NCI-H345 (cell line): ENCODE measurements at places on chromosomes 11 and 22.

- no peak for DNase-seq
Measured at GRCh38 chr11:122343210-122343609, 227.2 kb upstream of the BLID start.

DNA sequence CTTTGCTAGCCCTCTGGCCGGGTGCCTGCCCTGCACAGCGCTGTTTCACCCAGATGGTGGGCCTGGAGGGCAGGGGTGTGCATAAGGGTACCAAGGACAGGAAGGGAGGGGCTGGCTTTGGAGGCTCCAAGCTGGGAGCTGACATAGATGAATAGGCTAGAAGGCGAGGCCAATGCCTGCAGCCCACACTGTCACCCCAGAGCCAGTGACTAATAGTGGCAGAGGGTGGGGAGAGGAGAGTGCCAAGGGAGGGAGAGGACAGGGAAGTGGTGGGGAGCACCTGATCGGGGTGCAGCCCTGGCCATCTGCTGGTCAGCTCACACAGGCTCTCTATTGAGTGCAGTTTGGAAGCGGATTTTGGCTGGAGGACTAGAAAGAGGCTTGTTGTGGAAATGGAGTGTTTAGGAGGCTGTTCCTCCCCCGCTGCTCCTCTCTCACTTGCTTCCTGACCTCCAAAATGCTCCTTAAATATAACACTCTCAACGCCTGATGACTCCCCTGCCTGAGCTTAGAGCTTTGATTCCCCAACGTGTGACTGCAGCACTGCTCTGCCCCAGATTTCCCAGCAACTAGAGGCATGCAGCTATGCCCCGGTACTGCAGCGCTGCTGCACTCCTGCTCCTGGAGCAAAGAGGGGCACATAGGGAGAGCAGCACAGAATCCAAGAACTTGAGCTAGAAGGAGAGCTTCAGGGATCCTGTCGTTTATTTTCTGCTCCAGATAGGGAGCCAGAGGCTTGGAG is 89.2 kb downstream of the GRAMD1B start:
- no peak for DNase-seq

DNA sequence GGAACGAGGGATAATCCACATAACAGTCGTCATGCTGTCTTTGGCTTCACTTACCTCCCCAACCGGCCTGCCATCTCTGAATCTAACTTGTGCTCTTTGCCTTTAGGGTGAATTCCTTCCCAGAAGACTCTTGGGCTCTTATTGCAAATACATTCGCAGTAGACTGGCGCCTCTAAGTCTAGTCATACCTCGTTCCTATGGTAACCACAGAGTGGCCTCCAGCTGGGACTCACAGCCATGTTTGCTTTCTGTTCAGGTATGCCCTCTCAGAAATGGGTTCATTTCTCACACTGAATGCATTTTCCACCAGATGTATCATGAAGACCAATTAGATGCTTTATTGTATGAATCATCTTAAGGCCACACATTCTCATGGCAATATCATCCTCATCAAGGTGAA is 112.7 kb downstream of the FAR1 start:
- DNase-seq, result no peak

GRCh38 chr11:131649856-131650255 is 279.4 kb downstream of the NTM start:
- no peak for DNase-seq

GRCh38 chr11:15884777-15885540 is 471.4 kb downstream of the SOX6 start:
- DNase-seq, result no peak

DNA sequence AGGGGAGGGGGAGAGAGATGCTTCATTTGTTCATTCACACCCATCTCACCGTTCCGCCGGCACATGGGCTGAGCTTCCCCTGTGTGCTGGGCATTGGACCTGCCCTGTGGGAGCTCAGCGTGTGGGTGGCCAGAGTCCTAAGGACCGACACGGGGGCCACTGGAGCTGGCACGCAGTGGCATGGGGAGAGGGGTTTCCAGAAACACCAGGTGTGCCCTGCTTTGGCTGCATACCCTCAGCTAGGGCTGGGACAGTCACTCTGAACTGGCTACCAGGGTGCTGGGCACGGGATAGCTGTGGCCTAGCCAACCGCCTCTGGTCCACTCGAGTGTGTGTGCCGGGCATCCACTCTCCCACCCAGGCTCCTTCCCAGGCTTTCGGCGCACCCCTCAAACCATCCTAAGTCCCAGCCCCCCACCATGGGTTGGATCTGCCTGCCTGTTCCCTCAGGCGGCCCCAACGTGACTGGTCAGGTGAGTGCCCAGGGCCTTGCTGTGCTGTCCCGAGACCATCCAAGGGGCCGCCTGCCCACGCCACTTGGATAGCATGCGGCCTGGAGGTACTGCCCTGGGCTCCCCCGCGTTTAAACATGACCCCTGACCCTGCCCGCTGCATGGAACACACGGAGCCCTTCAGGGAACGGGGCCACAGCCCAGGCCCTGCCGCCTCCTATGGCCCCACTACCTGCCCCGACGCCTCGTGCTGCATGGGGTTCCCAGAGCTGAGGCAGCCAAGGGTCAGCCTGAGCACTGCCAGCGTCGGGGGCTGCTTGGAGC is 51.6 kb upstream of the LINC01488 start:
- DNase-seq, result no peak

DNA sequence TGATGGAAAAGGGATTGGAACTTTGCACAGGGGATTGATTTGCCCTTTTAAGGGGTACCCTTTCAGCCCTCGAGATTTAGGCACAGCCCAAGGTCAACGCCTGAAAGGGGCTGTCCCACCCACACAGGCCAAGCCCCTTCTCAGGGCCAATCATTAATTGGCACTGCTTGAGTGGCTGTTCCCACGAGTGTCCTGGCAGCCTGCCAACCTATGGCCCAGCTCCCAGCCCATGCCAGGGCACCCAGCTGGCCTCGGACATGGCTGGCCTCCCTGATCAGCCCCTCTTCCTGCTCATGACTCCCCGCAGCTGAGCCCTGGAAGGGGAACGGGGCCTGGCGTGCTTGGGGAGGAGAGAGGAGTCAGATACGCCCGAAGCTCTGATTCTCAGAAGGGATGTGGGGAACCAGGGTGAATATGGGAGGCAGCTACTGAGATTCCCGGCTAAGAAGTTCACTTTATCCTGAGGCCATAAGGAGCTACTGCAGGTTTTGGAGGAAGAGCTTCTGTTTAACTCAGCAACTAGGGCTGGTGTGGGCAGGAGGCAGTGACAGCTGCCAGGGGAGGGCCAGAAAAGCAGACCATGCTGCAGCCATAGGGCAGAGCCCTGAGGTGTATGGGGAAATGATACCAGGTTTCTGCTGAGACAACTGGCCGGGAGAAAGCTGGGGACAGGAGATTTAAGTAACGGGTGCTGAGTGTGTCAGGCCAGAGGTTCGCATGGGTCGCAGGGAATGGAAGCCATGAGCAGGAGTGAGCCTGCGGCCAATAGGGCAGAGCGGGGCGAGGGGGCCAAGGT is 30.0 kb downstream of the WNT7B start:
- DNase-seq, result no peak

DNA sequence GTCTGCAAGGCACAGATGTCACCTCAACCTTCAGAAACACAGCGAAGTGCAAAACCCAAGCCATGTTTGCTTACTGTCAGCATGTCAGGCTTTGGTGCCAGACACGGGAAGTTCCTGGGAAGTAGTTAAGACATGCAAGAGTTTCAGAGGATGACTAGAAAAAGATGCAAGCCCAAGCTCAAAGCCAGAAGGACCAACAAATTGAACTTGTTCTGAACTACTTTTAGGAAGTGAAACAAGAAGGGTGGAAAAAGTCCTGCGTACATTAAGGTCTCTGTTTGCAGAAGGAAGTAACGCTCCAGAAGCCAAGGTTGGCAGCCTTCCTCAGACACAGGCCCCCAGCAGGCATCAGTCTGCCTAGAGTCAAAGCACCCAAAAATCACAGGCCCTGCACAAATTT is 2.6 kb downstream of the AP1B1 start:
- no peak for DNase-seq

DNA sequence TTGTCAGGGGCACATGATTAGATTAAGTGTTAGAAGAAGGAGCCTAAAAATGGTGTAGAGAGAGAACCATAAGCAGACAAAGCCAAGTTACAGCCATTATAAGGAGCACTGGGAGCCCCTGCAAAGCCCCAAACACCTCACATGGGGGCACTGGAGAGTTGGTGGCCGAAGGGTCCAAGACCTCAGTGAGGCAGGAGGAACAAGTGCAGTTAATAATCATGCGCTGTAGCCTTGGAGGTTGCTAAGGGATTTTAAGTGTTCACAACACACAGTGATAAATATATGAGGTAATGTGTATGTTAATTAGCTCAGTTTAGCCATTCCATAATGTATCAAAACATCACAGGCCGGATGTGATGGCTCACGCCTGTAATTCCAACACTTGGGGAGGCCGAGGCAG is 54.4 kb upstream of the JAM3 start:
- DNase-seq, result no peak

- no peak for DNase-seq
Measured at GRCh38 chr22:22375576-22376351, 131.2 kb downstream of the VPREB1 start.

- DNase-seq, result no peak
Measured at GRCh38 chr11:95490625-95491024, 259.6 kb upstream of the SESN3 start.

- no peak for DNase-seq
Measured at GRCh38 chr11:69132301-69132670, 23.4 kb upstream of the SMIM38 start.

- DNase-seq, result peak; percentile 17
Measured at GRCh38 chr11:12066056-12066798, 44.2 kb upstream of the MICAL2 start.

DNA sequence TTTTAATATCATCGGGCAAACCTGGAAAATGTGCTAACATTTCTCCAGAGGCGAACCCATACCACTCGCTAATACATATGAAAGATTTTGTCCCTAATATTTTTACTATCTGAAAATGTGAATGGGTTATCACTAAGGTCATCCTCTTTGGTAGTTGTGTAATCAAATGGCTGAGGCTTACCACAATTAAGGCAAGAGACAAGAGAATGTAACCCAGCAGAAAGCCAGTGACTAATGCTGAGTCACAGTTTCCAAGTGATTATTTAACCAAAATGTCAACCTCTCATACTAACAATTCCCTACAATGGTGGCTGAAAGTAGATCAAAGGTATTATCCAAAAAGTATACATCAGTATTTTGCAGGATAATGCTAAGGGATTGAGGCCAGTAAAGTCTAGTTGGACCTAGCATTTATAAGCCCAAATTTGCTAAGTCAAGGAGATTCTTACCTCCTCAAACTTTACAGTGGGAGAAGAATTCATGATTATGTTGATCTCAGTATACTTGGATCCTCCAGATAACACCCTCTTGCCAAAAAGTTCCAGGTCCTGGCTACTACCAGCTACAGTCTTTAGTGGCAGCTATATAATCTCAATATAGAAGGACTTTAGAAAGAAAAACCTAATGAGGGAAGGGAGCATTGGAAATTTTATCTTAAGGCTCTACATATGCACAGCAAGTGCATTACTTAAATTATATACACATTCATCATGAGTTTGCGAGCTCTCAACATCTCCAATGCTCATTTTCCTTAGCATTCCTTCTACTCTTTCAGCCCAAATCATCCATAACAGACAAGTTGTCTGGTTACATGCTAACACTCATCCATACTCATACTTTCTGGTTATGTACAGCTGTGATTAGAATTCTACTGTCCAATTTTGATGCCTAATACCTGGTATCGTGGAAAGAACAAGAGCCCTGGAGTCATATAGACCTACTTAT is 25.4 kb downstream of the SIK3 start:
- DNase-seq, result no peak

DNA sequence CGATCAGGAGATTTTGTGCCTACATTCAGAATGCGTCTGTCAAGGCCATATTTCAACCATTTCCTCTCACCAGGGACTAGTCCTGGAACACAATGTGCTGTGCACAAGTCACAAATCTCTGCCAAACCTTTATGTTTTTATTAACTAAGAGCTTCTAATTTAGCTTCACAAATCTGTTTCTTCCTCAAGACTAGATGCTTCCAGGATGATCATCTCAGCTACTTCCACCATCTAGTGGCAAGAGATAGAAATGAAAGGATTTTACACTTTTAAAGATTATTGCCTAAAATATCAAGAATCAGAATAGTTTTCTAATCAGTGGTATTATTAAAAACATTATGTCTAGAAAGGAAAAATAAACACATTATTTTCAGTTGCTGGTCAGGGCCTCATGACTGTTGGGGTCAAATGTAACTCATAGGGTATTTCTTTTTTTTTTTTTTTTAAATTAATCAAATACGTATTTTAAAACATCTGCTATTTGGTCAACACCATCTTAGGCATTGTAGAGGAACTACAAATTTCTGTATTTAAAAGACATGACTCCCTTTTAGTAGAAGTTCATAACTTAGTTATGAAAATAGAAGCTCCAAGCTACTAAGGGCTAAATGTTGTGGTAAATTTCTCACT is 1102.6 kb downstream of the DLG2 start:
- peak; percentile 2 for DNase-seq

DNA sequence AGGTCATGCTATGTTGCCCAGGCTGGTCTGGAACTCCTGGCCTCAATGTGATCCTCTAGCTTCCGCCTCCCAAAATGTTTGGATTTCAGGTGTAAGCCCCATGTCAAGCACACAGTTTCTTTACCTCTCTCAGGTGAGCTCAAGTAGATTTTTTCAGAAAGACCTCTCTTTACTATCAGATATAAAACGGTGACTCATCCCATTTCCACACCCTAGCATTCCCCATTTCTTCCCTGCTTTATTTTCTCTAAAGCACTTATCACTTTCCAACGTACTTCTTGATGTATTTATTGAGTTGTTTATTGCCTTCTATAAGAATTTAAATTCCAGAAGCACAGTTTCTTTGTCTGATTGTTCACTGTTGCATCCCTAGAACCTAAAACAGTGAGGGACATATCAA is 3.7 kb downstream of the TSG101 start:
- no peak for DNase-seq

GRCh38 chr11:64661146-64661545 is 61.9 kb downstream of the NRXN2 start:
- DNase-seq, result no peak

GRCh38 chr11:93020248-93021046 is 51.0 kb downstream of the MTNR1B start:
- DNase-seq, result peak; percentile 38

- DNase-seq, result no peak
Measured at GRCh38 chr11:120521176-120521575, 9.6 kb downstream of the GRIK4 start.

DNA sequence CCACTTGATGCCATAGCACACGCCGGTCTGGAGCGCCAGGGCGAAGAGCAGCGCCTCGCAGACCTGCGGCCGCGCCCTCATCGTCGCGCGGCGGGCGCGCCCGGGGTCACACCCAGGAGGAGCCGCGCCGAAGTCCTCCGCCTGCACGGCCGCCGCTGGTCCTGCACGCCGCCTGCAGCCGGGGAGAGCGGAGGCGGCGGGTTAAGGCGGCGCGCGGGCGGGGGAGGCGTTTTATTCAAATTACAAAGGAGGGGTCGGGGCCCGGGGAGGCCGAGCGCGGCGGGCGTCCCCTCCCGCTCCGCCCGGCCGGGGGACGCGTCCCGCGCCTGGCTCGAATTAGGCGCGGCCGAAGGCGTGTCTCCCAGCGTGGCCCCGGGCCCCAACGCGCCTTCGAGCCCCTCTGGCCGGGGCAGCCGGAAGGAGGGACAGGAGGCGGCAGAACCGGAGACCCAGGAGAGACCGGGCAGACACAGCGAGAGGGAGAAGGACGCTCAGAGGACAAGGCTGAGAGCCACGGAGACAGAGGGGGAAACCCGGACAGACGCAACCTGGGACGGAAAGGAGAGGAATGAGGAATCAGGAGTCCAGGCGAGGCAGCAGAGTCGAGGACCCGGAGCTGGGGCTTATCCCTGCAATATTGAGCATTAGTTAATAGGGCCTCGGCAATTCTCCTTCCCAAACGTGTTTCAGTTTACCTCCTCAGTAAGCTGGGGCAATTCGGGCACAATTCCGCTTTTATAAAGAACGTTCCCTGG is at the start of gene WNT11:
TSS of gene WNT11 (minus strand) at position 176 of the 755 bp plus-strand sequence. CDS start at position 81, 95 bp downstream.
- no peak for DNase-seq

GRCh38 chr22:43100225-43100624 is 10.3 kb upstream of the BIK start:
- no peak for DNase-seq
